Effector memory CD4-positive, alpha-beta T cell (primary cell): ENCODE measurements at places on chromosomes 6 and 20.

GRCh38 chr6:112622036-112622435, 274.9 kb downstream of the RFPL4B start:
- DNase-seq = no peak

DNA sequence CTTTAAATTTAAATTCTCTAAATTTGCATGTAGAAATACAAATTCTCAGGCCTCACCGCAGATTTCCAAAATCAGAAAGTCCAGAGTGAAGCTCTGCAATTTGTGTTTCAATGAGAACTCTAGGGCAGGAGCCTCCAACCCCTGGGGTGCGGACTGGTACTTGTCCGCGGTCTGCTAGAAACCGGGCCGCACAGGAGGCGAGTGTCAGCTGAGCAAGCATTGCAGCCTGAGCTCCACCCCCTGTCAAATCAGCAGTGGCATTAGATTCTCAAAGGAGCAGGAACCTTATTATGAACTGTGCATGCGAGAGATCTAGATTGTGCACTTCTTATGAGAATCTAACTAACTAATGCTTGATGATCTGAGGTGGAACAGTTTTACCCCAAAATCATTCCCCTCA, 203.0 kb upstream of the PCSK2 start:
- DNase-seq = no peak

DNA sequence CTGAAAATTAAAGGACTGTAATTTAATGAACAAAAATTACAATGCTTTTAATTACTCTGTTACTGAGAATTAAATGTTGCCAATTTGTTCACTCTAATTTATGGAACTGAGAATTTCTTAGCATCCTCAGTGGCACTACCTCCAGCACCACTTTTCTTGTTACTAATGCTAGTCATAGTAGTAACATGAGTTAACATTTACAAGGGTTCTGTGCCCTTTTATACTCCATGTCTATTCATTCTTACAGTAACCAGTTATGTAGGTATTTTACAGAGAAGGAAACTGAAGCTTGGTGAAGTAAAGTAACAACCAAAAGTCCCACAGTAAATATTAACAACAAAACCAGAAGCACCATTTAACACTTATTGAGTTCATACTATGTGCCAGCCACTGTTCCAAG, 34.3 kb downstream of the RARS2 start:
- no peak for DNase-seq

GRCh38 chr20:6040958-6041807, 12.7 kb downstream of the LRRN4 start:
- DNase-seq = no peak

DNA sequence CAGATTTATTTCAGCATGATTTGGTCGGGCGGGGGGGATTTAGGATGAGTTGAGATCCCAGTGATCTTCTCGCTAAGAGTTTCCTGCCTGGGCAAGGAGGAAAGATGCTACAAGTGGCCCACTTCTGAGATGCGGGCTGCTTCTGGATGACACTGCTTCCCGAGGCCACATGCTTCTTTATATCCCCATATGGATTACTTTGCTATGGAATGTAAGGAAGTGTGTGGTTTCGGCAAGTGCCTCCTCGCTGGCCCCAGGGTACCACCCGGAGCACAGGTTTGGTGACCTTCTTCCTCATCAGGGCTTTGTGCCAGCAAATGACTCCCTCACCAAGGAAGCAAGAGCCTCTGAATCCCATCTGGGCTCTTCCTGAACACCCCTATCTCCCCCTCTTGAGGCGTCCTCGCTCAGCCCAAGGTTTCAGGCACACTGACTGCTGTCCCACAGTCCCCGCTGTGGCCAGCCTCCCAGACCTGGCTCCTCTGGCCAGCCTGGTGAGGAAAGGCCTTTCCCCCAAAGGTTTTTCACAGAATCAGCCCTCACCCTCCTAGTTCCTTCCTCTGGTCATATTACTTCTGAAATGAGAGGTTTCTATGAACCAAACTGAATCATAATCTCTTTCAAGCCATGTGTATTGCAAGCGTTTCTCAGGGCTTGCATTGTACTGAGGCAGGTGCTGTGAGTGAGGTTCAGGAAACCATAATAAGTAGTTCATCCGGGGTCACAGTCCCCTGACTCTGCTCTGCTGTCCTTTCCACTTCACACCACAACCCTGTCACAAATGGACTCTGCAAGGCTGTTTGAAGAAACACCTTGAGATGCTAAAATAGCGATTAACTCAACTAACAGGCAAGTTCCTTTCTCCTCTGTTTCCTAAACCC, 41.7 kb upstream of the IL17A start:
- no peak for DNase-seq

DNA sequence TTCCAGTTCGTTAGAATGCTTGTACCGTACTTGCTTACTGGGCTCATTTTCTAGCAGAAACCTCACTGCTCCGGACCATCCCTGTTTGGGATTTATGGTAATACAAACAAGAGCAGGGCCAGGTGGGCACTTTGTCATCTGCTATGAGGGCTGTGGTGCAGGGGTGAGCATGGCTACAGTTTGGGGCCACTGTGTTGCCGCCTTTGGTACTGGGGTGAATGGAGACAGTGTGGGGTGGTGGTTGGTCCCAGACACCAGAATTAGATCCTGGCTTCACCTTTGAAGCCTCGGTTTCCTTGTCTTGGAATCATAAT, 95.0 kb downstream of the TOX2 start:
- DNase-seq = no peak

GRCh38 chr6:115717062-115717461, 343.6 kb downstream of the FRK start:
- no peak for DNase-seq

DNA sequence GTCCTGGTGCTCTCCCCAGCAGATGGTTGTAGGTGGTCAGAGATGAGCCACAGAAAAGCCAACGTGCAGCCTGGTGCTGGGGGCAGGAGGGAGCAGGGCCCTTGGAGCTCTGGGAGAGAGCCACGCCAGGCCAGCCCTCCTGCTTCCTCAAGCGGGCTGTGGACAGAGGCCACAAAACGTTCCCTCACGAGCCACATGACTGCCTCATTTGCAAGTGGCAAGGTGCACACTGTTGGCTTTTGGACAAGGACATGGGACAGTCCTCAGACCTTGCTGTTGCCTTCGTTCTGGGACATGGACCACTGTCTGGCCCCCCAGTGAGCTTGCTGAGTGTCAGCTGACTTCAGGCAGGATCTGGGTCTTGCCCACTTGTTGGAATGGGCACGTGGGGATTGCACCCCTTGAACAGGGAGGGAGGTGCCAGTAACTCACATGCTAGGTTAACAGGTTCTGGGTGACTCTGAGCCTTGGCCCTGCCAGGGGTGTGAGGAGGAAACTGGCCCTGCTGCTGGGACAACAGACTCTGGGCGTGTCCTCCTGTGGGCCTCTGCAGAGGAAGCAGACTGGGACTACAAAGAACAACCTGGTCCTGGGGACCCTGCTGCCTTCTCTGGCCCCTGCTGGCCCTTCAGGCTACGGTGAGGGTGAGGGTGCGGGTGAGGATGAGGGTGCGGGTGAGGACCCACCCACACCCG, 2.6 kb downstream of the SLCO4A1 start:
- DNase-seq = no peak

GRCh38 chr20:22339091-22339881, 245.1 kb downstream of the FOXA2 start:
- no peak for DNase-seq

DNA sequence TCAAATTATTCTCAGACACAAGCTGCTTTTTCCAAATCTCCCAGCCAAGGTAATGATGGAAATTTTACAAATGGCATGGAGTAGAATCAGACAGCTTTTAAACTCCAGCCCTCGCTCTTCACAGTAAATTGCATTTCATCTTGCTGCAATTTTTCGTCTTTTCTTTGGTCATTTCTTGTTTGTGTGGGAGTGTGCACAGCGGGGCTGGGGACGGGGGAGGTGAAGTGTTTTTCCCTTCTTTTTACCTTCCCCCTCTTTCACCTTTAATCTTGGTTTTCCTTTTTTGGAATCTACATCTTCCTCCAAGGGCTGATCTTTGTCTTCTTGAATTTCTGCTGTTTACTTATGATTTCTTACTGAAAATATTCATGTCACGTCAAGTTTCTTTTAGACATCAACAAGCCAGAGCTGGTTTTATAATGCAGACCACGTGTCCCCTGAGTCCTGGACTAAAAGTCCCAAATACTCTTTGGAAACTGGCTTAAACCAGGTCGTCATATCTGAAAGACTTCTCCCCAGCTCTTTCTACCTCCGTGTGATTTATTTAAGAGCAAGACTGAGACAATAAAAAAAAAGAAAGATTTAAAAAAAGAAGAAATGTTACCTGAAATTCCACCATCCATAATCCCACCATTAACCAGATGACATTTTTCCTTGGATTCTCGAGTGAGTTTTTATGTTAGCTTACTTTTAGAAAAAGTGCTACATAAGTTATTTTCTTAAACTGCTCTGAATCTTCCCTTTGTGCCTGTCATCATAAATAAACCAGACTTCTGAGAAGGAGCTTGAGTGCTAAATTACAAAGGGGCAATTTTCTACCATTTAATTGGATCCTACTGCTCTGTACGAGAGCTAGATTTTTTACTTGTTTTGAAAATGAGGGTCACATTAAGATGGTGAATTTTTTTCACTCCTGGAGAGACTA, 52.0 kb downstream of the MAP3K5 start:
- no peak for DNase-seq

DNA sequence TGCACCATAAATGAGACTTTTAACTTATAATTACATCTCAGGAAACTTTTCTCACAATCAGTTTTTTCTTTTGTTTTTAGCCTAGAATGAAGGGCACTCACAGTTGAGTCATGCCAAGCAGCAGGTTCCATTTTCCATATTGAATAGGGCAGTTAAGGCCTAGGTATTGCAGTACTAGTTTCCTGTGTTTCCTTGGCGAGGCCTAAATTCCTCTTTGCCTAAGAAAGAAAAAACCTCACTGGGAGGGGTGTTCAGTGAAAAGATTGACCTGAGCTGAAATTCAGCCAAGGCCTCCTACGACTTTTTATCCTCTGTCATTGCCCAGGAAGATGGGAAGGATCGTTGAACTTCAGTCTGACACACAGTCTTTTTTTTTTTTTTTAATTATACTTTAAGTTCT, 85.5 kb downstream of the IMPG1 start:
- no peak for DNase-seq

GRCh38 chr6:161674930-161675682, 401.2 kb upstream of the AGPAT4 start:
- DNase-seq = no peak

DNA sequence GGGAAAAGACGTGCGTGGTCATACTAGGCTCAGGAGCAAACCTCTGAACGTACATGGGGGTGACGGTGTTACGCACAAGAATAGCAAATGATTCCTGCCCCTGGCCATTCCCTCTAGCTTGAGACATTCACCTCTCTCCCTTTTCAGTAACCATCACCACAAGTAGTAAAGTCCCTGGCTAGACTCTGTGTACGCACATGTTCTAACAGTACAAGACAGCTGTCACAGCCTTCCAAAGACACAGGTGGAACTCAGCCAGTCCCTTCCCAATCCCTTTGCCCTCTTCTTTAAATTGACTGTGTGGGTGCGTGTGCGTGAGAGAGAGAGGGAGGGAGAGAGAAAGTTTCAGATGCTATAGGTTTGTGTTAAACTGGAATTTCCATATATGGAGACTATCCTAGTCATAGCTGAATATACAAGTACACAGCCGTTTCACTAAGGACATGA, 67.3 kb downstream of the LY86 start:
- no peak for DNase-seq

DNA sequence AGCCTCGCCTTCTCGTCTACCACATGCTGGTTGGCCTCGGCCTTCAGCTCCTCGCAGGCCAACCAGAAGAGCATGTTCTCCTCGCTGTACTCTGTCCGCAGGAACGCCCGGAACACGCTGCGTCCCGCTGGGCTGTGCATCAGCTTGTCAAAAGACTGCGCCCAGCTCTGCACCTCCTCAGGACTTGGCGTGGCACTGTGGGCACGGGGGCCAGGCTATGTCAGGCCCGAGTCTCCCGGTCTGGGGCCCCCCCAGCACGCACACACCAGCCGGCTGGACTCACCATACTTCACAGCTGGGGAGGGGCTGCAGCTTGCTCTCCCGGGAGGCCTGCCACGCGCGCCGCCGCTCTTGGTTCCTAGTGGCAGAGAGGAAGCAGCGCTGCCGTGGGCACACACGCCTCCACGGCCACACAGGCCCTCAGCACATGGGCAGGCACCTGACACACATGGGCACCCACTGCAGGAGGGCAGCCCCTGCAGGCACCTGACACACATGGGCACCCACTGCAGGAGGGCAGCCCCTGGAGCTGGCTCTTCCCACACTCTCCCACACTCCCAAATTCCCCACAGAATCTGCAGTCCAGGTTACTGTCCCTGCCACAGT, 5.0 kb downstream of the RGS19 start:
- DNase-seq = no peak

GRCh38 chr6:28880894-28881780, 42.6 kb downstream of the TRIM27 start:
- DNase-seq = no peak

GRCh38 chr6:2748183-2748582, 2.5 kb downstream of the MYLK4 start:
- DNase-seq = no peak

DNA sequence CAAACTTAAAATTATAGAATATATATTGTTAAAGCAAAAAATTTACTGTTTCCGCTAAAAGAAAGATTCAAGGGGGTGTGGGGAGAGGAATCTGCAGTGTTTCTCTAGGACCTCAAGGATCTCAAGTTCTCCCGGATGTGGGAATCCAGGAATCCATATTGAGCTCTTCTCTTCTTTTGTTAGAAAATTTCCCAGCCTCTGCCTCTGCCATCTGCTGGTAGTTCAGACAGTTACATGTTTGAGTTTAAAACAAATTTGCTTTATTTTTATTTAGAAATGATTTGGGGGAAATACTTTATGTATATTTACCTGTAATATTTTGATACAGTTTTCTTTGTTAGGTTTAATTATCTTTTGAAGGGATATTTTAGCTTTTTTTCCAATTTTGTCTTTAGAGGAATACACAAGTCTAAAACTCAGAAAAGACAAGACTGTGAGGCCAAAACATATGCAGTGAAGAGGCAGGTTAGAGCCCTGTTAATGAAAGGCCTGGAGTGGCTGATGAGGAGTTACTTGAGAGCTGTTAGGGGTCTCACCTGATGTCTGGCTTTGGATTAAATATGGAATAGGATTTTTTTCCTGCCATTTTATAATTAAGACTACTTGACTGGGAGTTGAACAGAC, 268.8 kb downstream of the ARID1B start:
- DNase-seq = no peak

GRCh38 chr6:44110005-44110676, 17.1 kb downstream of the MRPL14 start:
- no peak for DNase-seq

DNA sequence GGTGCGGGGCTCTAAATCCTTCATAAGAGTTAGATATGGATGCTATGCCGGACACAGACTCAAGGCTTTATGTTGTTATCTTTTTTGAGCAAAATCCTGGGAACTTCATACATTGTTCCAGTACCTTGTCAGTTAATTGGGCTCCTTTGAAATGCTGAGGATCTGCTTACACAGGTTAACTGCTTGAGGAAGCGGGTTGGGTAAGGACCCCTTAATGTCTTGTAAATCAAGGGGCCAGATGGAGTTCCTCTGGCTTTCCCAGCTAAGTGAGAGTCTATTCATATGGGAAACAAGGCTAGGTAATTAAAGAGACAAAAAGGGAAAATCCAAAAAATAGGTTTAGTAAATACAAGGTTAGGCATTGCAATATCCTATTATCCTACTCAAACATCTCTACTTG, 141.5 kb downstream of the OR2B2 start:
- DNase-seq = no peak
